ENCODE measurements at places on chromosomes 3 and 15.

DNA sequence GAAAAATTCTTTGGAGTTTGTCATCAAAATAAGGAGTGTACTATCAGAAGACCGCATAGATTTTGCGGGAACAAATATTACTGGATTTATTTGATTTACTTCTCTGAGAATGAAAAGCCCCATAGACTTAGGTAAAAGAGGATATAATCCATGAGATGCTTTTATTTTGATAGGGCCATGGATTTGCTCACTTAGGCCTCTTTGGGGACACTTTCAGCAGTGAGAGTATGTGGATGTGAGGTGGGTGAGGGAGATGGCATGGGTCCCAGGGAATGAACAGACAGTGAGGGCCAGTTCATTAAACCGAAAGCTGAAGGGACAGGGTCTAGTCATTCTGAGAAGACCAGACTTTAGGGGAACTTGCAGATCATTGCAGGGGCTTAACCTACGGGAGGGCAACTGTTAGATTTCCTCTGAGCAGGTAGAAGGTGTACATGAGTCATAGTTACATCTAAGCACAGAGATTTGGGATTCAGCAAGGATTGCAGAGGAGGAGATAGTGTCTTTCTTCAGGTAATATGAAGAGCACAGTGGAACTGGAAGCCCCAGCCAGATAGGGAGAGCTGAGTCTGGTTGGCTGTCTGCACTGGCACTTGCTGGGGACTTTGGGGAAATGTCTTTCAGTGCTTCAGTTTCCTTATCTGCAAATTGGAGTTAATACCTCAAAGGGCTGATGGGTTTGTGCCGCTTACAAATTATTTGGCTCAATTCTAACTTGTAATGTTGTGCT, 30.8 kb downstream of the SH3GL3 start:
- no peak for DNase-seq

DNA sequence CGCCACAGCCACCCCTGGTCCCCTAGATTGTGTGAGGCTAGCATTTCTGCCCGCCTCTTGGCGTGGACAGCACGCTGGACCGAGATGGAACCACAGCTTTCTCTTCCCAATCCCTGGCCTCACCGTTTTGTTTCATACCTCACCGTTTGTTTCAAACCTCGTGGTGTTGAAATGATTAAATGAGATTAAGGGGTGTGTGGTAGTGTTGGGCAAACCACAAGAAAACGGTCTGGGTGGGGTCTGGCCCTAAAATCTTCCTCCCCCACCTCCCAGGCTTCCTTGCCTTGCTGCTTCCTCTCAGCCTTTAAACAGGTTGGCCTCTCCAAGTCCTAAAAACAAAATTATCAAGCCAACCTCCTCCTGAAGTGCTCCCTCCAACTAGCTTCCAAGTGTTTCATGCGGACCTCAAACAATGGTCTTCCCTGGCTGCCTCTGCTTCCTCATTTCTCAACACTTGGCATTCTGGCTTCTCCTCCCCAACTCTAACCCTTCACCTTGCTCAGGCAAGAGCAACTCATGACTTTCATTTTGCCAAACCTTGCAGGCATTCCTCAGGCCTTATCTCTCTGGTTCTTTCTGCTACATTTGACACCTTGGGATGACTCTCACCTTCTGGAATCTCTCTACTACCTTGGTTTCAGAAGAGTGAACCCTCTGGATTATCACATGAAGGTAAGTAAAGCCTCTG, 1.4 kb upstream of the ATP13A3 start:
- peak; percentile 87 for DNase-seq

DNA sequence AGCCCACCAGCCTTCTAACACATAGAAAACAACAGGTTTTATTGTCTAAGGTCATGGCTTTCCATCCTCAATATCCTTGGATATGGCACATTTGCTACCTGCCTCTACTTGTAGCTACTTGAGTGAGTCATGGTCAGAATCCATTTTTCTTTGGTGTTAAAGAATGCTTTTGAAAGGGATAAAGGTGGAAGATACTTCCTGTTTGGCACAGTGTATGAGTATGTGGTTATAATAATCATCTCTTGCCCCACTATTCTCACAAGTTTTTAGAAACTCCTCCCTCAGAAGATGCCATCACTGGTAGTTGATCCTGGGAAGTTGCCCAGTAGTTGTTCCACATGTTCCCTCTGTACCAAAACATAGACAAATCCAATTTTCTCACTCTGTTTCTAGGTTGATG, 508.6 kb upstream of the IL12A start:
- DNase-seq, result peak; percentile 98

GRCh38 chr3:4061195-4061594, 242.0 kb upstream of the SETMAR start:
- DNase-seq, result no peak

- no peak for DNase-seq
These were observed 130.0 kb downstream of the PLCL2 start for GRCh38 chr3:17014709-17015108.

DNA sequence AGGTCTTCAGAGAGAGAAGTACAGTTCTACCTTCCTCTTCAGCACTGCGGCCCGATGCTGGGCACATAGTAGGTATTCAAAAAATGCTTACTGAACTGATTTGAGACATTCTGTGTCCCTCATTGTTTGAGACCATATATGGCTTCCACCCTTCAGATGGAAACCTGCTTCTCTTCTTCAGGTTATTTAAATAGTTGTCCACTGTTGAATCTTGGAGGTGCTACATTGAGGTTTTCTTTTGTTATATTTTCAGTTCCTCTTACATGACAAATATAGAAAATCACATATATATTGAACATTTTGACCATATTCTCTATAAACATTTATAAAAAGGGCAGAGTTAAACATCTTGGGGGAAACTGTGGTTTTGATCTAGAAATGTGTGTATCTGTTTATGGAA, 200.2 kb upstream of the LRRC3B start:
- DNase-seq, result no peak

- DNase-seq, result peak; percentile 13
These were observed 345.7 kb downstream of the CADM2 start for GRCh38 chr3:85304360-85304964.

GRCh38 chr15:98421419-98422129, 226.8 kb upstream of the IGF1R start:
- DNase-seq, result no peak

DNA sequence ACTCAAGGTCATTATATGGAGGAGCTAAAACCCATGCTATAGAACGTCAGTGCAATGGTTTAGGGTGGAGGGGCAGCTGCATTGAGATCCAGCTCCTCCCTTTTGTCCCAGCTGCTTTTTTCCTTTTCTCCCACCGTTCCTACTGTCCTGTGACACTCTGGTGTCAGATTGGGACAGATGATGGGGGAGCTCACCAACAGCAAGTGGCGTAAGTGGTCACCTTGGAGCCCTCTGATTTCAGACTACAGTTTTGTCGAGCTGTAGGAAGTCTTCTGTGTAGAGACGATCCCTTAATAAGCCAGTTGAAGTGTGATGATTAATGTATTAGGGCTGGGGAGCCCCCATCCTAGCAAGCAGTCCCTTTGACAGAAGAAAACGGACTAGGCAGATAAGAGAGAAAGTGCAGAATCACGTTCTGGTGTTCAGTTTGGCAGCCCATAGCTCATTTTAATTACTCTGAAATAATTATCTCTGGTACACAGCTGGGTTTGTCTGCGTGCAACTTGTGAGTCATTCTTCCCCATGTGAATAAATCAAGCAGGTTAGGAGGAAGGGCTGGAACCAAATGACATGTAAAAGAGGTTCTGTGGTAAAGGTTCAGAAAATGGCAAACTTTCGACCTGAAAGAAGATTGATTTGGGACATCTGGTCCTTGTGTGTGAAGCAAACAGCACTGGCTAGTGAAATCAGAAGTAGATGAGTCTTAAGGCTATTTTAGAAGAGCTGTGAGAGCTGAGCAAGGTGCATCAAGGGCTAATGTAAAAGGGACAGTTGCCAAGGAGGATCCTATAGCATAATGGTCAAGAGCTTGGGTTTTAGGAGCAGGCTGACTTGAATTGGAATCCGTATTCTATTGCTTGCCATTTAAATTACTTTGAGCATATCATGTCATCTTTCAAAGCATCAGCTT, 241.4 kb downstream of the EDEM1 start:
- no peak for DNase-seq

DNA sequence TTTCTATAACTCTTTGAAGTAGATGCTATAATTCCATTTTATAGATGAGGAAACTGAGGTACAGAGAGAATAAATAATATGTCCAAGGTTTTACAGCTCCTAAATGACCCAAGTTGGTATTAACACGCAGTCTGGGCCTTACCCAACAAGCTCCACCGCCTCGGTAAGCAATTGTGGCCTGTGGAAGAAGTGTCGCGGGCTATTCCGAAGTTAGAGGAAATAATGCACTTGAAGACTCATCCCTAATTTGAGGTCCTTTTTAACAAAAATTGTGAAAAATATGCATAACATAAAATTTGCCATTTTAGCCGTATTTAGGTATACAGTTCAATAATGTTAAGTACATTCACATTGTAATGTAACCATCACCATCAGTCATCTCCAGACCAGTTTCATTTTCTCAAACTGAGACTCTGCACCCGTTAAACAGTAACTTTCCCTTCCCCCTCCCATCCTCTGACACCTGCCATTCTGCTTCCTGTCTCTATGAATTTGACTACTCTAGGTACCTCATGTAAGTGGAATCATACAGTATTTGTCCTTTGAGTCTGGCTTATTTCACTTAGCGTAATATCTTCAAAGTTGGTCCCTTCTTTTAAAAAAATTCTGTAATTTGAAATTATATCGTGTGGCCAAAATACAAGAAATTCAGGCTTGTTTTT, 18.2 kb downstream of the IDH3A start:
- DNase-seq, result no peak

DNA sequence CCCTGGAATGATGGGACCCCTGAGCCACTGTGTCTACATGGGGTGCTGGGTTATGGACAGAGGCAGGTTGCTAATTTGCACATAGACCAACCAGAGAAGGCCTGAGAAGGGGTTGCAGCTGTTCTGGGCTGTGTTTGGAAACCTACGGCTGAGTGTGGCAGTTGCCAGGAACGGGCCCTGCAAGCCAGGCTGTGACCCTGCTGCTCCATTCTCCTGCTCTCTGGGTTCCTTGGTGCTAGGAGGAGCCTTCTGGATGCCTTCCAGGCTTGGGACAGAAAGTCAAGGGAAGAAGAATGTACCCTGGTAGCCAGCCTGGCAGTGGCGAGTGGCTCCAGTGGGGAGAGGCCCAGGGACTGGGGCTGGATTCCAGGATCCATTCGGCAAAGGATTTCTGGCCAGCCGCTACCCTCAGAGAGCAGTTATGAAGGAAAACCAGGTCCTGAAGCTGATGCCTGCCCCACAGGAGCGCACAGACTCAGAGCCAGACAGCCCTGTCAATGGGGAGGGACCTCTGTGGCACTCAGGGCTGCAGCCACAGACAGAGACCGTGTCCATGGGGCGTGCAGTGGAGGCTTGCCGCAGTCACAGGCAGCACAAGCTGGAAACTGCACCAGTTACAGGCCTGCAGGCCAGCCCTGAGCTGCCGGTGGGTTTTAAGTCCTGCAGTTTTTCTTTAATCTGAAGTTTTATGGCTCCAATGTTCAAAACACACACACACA, 55.1 kb upstream of the ACAD9 start:
- DNase-seq, result no peak

DNA sequence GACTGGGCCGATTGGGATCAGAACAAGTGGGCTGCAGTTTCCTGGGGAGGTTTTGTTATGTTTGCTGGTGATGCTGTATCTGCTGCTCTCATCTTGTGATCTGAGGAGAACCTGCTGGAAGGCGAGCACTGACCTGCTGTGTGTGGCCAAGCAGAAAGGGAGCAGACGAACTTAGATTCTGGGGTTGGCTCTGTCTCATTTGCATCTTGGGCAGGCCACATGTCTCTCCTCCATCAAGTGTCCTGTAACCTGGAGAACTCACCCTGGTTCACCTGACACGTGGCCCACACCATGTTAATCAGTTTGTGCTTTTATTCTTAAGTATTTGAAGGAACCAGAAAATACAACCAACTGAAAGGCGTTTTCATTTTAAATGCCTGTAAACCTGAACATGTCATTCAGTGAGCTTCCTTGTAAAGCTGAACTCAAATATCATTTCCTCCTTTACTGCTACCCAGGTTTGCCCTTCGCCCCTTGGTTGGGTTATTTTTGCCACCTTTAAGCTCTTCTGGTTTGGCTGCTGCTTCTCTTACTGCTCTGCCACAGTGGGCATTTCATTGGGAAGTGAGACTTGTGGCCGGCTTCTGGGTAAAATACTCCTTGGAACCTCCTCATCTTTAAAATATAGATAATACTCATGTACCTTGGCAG, 33.5 kb upstream of the TRAK1 start:
- no peak for DNase-seq

DNA sequence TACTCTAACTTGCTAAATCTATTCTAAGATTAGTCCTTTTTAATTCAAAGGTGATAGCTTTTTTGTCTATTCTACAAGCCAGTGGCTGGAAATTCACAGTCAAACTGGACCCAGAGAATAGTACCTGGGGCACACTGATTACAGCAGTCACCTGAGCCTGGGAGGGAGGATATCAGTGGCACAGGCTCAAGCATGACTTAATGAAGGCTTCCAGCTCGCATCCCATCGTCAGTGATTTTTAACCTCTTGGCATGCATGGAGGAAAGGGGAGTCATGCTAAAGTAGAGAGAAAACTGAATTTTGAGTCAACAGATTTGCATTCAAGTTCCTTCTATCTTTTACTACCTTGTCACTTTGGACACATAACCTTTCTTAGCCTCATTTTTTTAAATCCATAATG, 24.8 kb downstream of the GOLIM4 start:
- DNase-seq, result no peak

Measured in bronchial epithelial cell (primary cell).